Activated naive CD4-positive, alpha-beta T cell treated with anti-CD3 and anti-CD28 coated beads for 36 hours (primary cell): ENCODE measurements at places on chromosomes 11 and 22. TPM values are rescaled to one million over a fixed set of nuclear protein-coding genes. Genes with fewer than 3 reads are reported as not detected.

FGF19 gene
- not detected for total RNA-seq

- no peak for DNase-seq
These were observed 55.6 kb downstream of the APOL3 start for GRCh38 chr22:36104988-36105387.

MRE11 gene
- total RNA-seq = 33.1 TPM

NLRP14 gene
- not detected for total RNA-seq
